ENCODE measurements at places on chromosomes 6 and 20.
A peak's percentile ranks its signal among the peaks of the same experiment; 100 is the strongest.

GRCh38 chr20:48904566-48905296, 16.8 kb upstream of the ARFGEF2 start:
- DNase-seq: peak; percentile 42

- DNase-seq: no peak
Observed at GRCh38 chr6:17448165-17448564, 54.8 kb downstream of the CAP2 start.

DNA sequence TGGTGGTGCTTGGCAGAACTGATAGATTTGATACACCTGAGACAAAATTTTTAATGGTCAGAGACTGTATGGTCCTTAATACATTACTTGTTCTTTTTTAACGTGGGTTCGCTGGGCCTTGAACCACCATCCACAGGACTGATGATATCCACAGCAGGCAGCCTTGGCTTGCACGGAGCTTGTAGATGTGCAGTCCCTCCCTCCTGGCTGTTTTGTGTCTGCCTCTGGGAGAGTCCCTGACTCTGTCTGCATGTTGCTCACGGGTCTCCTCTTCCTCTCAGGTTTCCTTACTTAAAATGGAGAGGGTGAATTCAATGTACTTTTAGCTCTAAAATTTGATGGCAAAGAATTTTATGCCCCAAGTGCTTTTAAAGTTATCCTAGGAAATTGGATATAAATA, 17.5 kb downstream of the KIF25 start:
- DNase-seq: no peak

- DNase-seq: no peak
Observed at GRCh38 chr20:62875419-62876361, 14.1 kb upstream of the TCFL5 start.

- no peak for DNase-seq
Observed at GRCh38 chr6:33983109-33983716, 162.7 kb downstream of the GRM4 start.

DNA sequence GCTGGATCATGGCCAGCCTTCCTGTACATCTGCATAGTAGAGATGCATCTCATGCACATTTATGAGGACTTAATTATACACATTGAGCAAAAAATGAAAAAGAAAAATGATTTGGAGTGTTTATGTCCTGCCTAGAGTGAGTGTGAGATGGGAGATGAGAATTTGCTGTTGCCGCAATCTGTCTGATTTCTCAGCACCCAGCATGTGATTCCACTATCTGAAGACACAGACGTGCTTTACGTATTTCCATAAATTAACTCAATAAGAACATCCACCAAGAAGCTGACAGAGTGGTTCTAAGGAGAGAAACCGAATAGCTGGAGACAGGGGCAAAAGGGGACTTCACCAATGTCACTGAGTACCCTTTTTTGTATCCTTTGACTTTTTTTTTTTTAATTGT, 15.2 kb downstream of the EDEM2 start:
- no peak for DNase-seq

DNA sequence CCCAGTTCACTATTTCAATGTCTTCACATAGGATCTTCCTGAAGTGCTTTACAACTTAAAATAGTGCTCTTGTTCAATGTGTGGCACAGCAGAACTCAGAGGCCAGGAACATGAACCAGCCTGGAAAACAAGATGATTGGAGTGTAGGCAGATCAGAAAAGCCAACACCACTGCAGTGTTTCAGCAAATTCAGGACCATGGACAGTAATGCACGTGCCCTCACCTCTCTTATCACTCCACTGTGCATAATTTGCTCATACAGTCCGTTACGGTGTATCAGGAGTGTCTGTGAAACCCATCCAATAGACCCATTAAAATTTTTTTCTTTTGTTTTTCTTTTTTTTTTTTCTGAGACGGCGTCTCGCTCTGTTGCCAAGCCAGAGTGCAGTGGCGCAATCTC, 27.6 kb upstream of the HACE1 start:
- DNase-seq: no peak

GRCh38 chr6:168450917-168451316, 9.9 kb downstream of the SMOC2 start:
- DNase-seq: no peak

DNA sequence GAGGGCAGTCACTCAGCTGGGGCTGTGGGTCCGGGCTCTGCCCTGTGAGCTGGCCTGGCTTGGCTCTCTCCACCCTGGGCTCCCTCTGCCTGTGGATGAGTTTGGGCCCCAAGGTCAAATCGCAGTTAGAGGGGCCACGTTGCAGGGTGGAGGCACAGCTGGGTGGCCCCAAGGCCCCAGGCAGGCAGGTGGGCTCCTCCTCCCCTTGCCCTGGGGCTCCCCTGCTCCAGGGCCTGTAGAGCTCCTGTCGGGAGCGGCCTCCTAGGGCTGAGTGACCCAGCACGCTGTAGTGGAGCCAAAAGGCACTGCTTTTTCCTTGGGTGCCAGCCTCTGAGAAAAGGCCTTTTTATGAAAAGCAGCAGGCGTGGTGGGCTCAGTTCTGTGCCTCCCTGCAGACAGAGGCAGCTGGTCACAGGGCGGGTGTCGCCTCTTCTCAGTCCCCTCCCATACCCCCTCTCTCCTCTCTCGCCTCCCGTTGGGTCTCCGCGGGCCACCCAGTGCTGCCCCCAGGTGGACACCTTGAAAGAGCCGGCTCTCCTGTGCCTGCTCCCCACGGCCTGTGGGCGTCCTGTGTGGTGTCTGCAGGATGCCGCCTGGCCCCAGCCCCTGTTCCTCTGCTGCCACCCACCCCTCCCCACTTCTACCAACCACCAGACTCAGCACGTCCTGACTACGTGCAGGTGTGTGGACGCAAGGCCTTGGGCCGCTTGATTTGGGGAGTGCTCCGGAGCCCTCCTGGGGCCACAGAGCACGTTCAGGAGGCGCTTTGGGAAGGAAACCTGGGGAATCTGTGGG, 13.2 kb downstream of the SS18L1 start:
- no peak for DNase-seq

GRCh38 chr6:98945311-98946115, 2.2 kb downstream of the FBXL4 start:
- no peak for DNase-seq

- DNase-seq: no peak
Observed at GRCh38 chr6:3311826-3312225, 53.1 kb downstream of the PSMG4 start.

DNA sequence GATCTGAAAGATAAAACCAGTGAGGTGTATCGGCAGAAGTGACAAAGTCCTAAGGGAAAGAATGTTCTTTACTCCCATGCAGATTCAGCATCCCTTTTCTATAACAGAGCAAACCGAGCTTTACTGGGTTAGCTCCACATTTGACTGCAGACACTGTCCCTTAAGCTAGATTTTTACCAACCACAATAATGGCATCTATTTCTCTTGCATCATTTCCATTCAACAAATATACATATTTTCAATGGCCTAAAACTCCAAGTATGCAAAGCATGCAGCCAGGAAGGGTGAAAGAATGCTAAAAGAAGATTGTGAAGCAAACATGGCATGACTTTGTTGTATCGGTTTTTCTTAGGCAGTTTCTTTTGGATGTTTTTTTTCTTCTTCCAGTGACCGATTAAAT, 255.4 kb downstream of the OGFRL1 start:
- DNase-seq: no peak

DNA sequence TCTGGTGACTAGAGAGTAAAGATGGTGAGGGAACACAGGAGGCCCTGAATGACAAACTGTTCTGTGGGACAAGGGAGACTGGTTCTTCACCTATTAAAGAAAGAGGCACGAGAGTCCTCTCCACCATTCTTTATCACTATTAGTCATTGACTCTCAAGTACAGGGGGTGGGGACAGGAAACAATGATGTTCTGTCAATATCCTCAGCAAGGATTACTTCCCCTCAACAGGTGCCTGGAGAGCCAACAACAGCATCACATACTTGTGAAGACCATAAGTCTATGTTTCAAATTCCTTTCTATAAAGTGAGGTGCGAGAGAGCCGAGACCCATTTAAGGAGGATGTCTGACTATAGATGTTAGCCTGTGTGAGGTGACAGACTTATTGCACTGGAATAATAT, 72.4 kb upstream of the TBC1D7 start:
- DNase-seq: no peak

DNA sequence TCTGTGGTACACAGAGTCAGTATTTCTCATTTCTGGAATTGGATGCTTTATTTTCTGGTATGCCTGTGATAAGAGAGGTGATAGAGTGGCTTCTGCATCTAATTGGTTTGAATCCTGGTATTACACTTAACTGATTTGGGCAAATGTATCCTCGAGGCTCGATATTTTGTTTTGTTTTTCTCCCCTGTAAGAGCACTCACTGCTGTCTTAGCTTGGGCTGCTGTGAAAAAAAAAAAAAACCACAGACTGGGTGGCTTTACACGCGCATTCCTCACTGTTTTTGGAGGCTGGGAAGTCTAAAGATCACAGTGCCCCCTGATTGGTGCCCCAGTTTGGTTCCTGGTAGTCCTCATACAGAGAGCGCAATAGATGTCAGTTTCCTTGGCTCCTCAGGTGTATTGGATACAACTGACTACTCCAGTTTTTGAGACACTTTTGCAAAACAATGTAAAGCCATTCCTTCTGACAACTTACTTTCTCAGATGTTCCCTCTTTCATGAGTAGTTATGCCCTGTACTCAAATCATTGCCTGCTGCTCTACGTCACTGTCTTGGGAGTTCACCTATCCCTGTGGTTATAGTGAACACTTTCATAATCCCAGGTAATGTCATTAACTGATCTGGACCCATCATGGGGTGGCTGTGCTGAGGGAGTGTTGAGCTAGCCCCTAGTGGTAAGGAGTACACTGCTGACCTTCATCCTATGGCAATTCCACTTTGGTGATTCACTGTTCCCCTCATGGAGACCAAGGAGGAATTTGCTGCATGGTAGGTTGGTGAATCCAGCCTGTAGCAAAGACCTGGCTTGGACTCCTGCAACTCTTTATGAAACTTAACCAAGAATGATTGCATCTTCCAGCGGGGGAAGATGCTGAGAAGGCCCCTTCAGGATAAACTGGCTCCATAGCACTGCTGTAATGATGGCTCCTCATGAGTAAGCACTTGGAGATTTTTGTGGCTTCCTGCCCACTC, 3.5 kb upstream of the ACAT2 start:
- no peak for DNase-seq

DNA sequence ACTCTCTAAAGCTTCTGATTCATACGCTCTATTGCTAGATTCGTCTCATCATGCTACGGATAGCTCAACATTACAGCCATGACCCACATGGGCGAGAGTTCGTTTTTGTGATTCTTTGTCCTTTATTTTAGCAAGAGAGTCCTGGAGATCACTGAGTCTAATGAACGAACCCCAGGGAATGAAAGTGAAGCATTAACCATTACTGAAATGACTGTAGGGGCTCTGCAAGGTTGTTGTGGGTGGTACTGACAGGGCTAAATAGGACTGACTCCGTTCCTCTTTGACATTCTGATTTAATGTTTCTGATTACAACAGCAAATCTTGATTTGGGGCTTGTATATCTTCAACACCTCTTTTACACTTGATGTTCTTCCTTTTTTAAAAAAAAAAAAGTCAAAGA, 13.7 kb upstream of the RTF2 start:
- DNase-seq: no peak

GRCh38 chr20:32664678-32665159, 9.0 kb downstream of the C20orf203 start:
- no peak for DNase-seq

DNA sequence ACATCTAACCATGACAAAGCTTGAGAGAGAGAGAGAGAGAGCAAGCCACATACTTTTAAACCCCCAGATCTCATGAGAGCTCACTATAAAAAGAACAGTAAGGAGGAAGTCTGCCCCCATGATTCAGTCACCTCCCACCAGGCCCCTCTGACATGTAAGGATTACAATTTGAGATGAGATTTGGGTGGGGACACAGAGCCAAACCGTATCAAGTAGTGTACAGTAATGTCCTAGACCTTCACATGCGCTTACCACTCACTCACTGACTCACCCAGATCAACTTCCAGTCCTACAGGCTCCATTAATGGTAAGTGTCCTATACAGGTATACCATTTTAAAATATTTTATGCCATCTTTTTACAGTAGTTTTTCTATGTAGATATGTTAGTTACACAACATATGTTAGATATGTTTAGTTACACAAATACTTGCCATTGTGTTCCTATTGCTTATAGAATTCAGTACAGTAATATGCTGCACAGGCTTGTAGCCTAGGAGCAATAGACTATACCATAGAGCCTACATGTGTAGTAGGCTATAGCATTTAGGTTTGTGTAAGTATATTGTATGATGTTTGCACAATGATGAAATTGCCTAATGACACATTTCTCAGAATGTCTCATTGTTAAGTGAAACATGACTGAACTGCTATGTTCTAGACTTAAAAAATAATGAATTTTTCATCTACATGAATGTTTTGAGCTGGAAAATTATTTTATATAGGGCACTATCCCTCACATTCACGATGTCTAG, 11.7 kb downstream of the TSPYL1 start:
- no peak for DNase-seq

GRCh38 chr6:8888468-8888867, 453.1 kb upstream of the SLC35B3 start:
- no peak for DNase-seq

GRCh38 chr6:10791673-10792072, 44.1 kb downstream of the TMEM14B start:
- no peak for DNase-seq

DNA sequence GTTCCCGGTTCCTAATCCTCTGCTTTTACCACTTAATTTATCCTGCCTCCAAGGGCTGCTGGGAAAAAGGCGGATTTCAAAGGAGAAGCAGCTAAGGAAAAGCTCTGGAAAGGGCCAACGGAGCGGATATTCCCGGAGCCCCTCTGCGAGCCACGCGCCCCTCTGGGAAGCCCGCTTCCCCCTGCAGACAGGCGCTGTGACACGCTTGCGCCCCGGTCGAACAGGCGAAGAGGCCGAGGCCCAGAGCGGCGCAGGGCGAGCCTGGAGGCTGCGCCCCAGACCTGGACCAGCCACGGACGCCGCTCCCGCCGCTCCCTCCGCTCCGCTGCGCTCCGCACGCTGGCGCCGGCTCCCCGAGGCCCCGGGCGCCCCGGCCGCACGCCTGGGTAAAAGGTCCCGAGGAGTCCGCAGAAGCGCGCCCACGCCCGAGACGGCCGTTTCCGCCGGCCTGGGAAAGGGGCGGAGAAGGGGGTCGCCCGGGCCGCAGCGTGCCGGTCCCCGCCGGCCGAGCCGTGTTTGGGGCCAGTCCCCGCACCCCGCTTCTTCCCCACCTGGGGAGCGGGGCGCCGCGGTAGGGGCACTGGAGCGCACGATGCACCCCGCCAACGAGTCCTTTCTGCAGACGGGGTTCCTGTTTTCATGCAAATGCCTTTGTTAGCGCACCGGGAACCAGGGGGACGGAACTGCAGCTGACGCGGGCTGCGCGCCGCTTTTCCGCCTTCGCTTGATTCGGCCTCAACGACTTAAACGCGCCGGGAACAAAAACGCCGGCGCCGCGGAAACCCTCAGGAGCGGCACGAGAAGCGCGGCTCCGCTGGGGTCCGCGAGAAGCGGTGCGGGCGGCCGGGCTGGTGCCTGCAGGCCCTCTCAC, 91.9 kb upstream of the SIRPA start:
- no peak for DNase-seq

DNA sequence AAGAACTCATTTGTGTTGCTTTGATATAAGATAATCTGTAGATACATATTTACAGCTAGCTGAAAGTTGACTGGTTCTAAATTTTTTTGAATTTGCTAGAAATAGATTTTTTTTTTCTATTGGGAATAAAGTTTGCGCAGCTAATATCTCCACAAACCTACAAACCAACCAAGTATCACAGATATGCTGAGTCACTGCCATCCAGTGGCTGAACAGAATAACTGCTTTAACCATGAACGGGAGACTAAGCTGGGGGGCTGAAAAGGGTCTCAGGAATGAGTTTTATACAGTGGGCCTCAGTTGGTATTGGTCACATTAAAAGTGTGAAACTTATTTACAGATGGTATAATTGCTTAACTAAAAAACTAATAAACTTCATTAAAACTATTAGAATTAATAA, 326.7 kb upstream of the CNR1 start:
- no peak for DNase-seq

- no peak for DNase-seq
Observed at GRCh38 chr6:88119769-88120168, 46.4 kb downstream of the CNR1 start.
